ENCODE measurements at places on chromosomes 4 and X.

- DNase-seq = no peak
These were observed 74.7 kb downstream of the TRAM1L1 start for GRCh38 chr4:117010671-117011070.

DNA sequence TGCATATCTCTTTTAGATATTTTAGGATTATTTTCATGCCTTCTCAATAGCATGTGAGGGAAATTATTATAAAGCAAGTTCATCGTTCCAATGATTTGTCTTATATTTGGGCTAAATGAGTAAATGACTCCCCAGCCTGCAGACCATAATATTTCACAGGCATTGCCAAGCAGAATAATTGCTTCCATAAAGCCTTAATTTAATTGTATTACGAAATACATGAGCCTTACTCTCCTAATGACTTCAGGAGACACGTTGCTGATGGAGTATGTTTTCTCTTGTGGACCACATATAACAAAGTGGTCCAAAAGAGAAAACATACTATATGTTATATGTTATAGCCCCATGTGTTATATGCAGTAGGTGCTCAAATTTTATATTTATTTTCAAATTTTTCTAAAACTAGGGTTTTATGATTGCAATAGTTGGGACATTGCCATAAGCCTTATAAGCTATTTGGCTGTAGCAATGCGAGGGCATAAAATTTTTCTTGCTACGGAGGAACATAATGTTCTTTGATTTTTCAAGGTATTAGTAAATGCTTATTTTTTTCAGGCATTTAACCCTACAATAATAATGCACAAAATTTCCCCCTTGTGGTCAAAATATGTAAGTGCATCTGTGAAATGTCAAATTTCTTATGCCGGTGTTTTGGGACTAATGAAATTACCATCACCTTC, 26.2 kb upstream of the TMPRSS11D start:
- DNase-seq = no peak

GRCh38 chr4:182918044-182918607, 940 bp upstream of the DCTD start:
- no peak for DNase-seq

DNA sequence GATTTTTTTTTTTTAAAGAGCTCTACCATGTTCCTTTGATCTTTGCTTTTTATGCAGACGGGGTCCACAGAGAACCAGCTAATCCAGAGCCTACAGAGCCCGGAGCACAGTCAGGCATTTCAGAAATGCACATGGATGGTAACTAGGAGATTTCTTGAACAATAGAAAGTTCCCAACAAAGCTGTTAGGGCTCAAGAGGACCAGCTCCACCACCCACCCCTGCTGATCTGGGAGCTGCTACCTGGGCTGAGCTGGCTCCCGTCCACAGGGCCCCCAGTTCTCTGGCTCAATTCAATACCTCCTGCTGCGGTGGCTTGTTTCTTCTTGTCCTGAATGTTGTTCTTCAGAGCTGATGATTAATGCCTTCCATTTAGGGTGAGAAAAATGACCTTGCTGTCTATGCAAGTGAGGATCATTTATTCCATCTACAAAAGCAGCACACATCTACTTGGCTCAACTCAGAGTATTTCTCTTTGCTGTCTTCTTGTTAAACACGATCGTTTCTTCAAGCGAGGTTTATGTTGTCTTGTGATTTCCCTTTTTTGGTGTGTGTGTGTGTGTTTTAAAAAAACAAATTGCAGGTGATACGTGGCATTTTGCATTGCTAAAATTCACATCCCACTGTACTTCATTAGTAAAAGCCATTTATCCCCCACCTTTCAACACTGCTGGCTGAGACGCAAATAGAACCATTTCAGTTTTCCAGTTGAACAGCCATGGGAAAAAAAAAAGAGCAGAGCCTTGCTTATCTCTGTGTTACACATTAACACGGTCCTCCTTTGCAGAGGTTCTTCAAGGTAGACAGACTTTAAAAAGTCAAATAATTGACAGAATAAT, 31.3 kb downstream of the IGFBP7 start:
- DNase-seq = no peak

DNA sequence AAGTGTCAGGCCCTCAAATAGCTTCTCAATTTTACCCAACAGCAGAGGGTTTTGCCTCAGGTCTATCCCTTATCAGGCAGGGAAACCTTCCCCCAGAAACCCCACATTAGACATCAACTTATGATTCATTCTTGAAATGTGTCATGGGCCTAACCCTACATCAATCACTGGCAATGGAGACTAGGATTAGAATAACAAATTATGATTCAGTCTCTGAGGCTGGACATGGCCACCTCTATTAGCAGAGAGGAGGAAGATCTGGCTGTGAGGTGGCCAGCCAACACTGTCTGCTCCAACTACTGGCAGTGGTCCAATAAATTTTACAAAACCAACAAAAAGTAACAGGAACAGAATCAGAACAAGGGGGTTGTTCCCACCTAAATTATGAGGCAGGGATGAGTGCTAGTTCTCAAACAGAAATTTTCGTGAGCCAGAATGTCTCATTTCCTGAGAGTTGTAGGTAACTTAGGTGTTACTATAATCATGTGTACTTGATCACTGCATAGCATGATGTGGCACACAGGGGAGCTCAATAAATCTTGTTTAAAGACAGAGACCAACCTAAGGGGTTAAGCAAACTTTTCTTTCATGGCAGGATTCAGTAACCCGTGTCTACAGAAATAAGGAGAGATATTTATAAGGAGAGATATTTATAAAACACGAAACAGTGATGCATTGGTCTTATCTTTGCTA, 126.8 kb downstream of the NFKB1 start:
- DNase-seq = no peak

- no peak for DNase-seq
These were observed 76.2 kb downstream of the CXCL13 start for GRCh38 chr4:77681792-77682191.

GRCh38 chr4:125484912-125485311, 170.2 kb downstream of the FAT4 start:
- no peak for DNase-seq

DNA sequence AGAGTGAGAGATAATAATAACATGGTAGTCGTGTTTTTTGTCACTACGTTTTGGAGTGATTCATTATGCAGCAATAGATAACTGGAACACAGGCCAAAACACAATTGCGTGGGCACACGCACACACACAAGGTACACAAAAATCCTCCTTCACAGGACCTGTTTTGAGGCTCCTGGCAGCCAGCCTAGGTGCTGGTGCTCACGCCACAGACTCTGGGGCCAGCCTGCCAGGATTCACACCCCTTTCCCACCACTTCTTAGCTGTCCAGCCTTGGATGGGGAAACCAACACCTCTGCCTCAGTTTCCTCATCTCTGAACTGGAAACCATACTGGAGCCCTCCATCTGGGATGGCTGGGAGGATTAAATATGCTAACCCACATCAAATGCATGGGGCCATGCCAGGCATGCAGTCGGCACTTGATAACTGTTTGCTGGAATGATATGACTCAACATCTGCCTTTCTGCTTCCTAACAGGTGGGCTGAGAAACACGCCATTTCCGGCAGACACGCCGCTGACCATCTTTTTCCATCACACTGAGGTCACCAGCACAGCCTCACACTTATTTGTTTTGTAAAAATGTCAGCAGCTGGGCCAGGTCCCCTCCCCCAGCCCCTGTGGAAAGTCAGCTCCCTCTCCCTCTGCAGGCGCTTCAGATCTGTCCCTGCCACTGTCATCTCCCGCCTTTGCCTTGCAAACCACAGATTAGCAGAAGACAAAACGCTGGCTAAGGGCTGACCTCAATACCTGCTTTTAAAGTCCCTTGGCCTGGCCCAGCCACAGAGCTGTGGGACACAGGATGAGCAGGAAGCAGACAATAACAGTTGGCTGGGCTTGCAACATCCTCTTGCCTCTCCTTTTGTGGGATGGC, 237.5 kb downstream of the BCOR start:
- no peak for DNase-seq

GRCh38 chr4:44100456-44100855, 348.2 kb downstream of the KCTD8 start:
- no peak for DNase-seq

DNA sequence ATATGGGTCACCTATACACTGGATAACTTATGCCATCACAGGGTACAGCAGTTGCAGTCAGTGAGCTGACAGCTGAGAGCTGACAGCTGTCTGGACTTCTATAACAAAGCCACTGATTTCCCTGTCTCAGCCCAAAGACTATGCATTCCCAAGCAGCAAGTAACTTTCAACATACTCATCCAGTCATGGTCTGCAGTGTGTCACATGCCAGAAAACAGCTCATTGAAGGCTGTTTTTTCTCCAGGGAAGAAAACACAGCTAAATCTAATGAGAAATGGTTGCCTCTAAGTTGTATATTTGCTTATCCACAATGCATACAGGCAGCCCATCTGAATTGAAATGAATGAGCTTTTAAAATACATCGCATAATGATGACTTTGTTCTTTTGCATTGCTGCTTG, 6.3 kb downstream of the KIAA1210 start:
- DNase-seq = no peak

DNA sequence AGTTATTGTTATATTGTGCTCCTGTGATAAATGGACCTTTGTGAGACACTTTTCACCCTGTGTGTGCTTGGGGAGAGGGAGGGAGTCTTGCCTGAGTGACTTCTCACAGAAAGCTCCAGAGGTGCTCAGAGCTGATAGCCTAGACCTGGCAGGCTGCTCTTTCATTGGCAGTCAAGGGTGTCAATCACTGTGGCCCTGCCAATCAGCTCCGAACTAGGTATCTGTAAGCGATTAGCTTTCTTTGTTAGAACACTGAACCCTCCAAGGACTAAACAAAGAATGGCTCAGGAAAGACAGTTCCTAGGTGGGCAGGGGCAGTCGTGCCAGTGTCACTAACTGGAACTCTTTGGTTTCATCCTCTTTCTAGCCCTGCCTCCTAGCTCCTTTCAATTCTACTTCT, 2.7 kb upstream of the NALF2 start:
- DNase-seq = no peak

DNA sequence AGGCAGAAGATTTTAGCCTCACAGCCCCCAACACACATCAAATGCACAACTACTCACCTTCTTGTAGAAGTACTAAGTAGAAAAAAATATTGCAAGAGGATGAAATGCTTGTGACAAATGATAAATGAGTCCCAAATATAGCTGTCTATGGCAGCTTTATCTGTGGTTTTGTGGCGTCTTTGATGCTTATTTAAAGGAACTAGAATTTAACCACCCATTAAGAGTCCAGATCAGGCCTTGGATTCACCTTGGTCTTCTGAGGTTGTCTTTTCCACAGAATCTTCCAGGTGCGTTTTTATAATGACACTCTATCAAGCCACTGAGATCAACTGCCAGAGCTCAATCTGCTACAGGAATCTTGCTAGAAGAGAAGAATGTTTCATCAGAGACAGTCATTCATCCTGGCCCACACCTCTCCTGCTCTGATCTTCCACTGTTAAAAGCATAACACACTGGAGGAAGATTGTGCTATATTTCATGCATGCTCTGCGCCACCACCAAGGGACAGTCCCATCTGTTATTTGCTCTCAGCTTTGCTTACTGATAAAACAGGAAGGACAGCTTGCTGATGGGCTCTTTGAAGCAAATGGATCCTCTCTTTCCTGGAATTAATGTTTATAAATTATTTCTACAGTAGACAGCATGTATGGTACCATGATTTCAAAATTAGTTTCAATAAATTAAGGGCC, 144.1 kb downstream of the SLC7A11 start:
- no peak for DNase-seq

- DNase-seq = no peak
These were observed 19.0 kb downstream of the IGSF1 start for GRCh38 chrX:131270080-131270479.

GRCh38 chr4:1766106-1767060, 26.7 kb upstream of the FGFR3 start:
- no peak for DNase-seq

GRCh38 chr4:67779631-67780030, 25.4 kb upstream of the GNRHR start:
- DNase-seq = no peak

DNA sequence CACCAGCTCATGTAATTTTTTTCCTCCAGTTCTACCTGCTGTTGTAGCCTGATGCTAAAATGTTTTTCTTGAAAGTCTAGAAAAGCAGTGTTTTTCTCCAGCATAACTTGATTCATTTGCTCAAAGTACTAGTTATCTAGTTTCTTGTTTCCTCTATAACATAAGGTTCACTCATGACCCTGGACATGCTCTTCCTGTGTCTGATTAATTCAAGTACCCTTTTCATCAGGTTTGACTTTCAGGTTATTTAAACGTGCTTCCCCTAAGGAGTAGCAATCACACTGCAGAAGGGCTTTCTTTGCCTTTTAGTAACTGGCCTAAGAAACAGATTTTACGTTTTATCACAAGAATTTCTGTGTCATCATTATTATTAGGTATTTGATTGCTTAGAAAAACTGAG, 66.8 kb upstream of the EGFL6 start:
- DNase-seq = no peak

DNA sequence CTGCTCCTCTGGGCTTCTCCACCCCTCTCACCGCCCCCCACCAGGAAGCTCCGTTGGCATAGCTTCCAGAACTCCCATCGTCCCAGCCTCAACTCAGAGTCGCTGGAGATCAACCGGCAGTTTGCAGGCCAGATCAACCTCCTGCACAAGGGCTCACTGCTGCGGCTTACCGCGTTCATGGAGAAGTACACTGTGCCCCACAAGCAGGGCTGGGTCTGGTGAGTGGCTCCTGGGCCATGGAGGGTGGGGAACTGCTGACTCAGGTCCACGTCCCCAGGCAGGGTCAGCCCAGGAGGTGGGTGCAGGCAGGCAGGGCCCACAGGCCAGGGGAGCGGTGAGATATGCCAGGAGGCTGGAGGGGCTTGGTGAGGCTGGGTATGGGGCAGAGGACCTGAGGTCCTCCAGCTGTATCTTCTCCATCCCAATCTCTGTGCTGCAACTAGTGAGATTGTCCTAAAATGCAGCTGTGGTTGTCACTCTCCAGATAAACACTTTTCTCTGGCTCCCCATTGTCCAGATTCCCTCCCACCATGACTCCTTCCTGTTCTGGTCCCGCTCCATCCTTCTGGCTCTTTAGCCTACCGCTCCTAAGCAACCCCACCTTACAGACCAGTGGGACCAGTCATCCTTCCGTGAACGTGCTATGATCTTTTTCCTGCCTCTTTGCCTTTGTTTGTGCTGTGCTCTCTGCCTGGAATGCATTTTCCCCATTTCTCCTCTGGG, 71.9 kb downstream of the STARD8 start:
- no peak for DNase-seq

GRCh38 chr4:114286262-114286810, 306.9 kb upstream of the ARSJ start:
- no peak for DNase-seq

- DNase-seq = no peak
These were observed 14.9 kb downstream of the RPS3A start for GRCh38 chr4:151114338-151114737.

Data from aorta (tissue), 5 donors.